ENCODE measurements at places on chromosomes 7 and 10.

- peak; percentile 8 for DNase-seq
Measured at GRCh38 chr10:13201132-13201531, 33.0 kb downstream of the UCMA start.

DNA sequence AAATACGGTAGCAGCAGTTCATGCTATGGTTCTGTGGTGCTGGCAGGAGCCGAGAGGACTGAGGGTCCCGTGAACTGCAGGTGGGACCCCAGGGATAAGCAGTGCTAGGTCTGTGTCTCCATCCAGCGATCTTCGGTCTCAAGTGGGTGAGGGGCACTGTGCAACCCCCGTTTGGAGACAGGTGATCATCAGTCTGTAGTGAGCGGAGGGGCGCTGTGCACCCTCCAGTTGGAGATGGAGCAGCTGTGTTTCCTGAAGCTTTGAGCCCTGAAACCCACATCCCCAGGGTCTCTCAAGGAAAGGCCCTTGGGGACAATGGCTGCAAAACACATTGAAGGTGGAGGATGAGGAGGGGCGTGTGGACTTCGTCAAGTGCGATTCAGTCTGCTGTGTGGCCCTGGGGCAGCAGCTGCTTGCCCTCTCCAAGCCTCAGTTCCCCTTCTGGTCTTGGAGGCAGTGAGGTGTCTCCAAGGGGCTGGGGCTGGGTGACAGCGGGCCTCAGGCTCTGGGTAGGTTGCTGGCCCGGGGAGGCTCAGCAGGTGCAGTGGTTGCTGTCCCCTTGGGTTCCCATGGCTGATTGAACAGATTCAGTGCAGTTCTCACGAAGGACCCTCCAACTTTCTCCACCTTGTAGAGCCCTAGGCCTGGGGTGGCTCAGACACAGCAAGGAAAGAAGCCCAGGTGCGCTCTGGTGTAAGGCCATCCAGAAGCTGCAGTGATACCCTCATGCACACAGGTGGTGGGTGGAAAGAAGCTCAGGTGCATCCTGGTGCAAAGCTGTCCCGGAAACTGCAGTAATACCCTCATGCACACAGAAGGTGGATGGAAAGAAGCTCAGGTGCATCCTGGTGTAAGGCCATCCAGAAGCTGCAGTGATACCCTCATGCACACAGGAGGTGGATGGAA is 160.6 kb downstream of the ADARB2 start:
- DNase-seq, result no peak

- no peak for DNase-seq
Measured at GRCh38 chr7:141144921-141145629, 71.2 kb downstream of the TMEM178B start.

- DNase-seq, result no peak
Measured at GRCh38 chr10:129870474-129870757, 93.7 kb downstream of the EBF3 start.

DNA sequence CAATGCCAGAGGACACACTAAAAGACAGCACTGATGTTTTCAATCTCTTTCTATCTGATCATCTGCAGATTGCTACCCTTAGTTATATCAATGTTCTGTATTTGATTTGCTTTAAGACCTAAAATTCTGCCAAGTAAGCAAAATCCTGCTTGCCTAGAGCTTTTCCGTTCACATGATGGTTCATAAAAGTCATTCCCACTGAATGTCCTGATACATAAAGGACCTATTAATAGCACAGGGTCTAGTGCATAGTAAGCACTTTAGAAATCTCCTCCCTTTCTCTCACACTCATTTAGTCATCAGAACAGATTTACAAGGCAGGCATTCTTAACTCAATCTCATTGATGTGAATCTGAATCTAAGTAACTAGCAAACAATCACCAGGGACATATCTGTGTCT is 68.8 kb downstream of the PCGF5 start:
- no peak for DNase-seq

GRCh38 chr7:135741905-135742304 is 6.7 kb downstream of the FAM180A start:
- no peak for DNase-seq

- peak; percentile 36 for DNase-seq
Measured at GRCh38 chr7:90320801-90321494, at the start of gene FAM237B. Gene FAM237B (minus strand): TSS chr7:90321304. CDS start chr7:90319748, 1,556 bp downstream.

GRCh38 chr7:100952641-100953040 is 3.3 kb downstream of the MUC3A start:
- DNase-seq, result no peak

DNA sequence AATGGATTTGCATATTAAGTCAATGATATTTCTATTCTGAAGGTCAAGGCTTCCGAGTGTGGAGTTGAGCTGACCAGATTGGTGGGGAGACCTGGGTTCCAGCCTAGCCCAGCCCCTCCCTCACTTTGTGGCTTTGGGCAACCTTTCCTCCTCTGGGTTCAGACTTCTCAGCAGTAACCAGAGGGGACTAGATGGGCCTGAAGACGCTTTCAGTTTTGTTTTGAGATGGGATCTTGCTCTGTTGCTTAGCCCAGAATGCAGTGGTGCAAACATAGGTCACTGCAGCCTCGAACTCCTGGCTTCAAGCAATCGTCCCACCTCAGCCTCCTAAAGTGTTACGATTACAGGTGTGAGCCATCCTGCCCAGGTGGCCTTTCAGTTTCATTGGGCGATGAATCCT is 68.1 kb upstream of the LEP start:
- DNase-seq, result no peak

DNA sequence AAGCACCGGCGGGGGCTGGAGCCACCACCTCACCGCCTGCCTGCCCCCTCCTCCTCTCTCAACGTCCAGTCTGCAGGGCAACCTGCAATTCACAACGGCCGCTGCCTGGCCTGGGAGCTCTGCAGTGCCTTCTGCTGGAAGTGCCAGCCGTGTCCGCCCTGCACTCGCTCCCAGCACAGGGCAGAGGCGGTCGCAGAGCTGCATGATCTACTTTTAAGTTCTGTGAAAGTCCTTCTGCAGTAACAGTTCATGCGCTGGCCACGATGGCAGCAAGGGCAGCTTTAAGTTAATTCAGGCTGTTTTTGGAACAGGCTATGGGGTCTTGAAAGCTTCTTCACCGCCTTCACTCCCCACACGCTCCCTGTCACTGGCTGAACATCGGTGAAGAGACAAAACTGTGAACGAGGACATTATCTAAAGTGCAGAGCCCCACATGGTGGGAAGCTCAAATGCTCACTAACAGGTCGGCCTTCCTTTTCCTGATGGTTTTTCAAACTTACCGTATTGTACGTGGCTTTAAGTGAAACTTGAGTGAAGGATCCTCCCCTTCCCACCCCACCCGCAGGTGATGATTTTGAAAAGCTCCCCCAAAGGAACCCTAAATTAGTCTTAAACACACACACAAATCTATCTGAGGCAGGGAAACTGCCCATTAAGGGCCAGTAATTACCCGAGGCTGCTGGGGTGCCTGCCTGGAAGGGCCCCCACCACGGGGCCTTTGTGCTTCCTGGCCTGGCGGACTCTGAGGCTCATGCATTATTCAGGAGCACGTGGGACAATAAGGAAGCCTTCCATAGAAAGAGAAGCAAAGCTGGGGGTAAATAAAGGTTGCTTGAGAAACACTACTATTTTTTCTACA is 504.3 kb downstream of the DNAJB6 start:
- no peak for DNase-seq

DNA sequence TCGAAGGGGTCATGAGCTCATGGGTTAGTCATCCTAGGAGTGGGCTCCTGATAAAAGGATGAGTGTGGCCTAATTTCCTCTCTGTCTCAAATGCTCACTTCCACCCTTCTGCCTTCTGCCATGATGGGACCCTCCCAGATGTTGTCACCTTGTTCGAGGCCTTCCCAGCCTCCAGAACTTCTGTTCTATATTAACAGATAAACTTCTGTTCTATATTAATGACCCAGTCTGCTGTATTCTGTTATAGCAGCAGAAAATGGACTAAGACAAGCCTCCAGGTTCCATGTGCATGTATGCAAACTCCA is 583.2 kb downstream of the GLRX3 start:
- no peak for DNase-seq

DNA sequence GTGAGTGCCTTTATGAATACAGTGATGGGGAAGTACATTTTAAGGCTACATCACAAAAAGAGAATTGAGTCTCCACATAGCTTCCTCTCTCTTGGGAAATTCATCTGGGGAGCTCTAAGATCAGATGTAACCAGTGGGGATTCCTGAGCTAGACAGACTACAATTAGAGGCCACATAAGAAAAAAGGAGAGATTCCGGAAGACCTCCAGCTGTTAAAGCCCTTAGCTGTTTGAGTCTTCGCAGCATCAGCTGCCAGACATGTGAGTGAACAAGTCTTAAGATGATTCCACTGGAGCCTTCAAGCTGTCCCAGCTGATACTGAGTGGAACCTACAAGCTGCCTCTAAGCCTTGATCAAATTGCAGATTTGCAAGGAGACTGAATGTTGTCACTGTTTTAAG is 448.5 kb downstream of the NXPH1 start:
- no peak for DNase-seq

DNA sequence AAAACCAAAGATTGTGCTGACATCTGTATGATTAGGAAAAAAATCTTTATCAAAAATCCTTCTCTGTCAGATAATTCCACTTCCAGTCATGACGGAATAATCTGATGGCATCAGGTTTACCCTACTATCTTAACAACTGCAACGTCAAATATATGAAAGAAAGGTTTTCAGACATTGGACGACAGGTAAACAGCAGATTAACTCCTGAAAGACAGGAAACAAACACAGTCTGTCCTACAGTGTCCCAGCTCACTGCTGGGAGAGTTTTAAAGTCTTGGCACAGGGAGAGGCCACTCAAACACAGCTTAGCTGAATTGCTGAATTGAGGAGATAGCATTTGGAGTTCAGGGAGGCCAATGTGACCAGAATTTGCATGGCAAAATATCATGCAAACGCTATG is 186.3 kb upstream of the KCTD7 start:
- no peak for DNase-seq
